ENCODE measurements at places on chromosomes 4 and X.

GRCh38 chr4:7397206-7398103 lies 37.3 kb downstream of the PSAPL1 start:
- no peak for DNase-seq

- peak; percentile 38 for DNase-seq
Observed at GRCh38 chr4:158316264-158316663, 106.0 kb downstream of the TMEM144 start.

GRCh38 chr4:184662236-184662635 lies 12.7 kb downstream of the PRIMPOL start:
- DNase-seq: no peak

DNA sequence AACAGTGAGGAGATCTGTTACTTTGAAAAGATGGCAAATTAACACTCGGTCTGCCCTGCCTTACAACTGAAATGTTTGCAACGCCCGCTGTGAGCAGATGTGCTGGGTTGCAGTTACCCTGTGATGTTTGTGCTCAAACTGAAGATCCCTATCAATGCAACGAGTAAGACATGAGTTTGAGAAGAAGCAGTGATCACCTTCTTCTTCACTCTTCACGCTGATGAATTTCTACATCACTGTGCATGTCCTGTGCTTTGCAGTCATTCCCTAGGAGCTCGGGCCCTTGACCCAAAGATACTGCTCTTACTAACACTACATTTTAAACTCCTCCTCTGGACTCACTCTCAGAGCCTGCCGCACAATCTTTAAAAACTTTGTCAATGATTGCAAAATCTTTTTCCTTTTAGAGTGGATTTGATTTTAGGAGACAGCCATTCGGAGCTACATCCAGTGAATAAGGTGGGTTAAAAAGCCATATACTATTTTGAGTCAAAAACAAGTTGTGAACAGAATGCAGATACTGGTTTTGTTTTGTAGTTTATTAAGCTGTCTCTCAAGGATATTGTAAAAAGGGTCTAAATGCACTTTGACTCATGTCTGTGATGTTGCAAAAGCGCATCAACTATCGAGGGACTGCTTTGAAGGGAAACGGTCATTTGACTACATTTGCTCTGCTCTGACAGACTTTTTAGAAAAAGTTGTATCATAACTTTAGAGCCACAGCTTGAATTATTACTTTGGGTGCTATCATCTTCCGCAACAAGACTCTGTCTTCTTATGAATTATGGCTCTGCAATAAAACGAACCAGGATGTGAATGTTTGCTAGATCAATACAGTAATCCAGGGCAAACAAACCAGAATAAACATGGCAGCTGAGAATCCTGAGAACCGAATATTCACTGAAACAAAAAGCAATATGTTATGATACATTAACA lies 5.7 kb upstream of the RHOH start:
- DNase-seq: no peak

- no peak for DNase-seq
Observed at GRCh38 chr4:185145572-185145971, 2.5 kb downstream of the SLC25A4 start.

DNA sequence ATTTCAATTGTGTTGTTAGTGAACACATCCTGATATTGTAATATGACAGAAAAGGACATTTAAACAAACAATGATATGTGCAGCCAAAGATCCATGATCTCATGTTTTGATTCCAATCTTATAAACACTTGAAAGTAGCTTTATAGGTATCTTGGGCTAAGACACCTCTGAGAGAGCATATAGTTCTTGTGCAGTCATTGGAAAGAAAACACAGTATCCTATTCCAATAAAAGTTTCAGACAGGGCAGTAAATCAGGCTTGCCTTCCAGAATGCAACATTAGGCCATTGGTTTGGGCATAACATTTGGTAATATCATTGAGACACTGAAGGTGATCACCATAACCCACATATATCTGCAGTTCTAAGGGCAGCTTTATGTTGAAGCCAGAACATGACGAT lies 188.3 kb upstream of the HCCS start:
- DNase-seq: no peak

DNA sequence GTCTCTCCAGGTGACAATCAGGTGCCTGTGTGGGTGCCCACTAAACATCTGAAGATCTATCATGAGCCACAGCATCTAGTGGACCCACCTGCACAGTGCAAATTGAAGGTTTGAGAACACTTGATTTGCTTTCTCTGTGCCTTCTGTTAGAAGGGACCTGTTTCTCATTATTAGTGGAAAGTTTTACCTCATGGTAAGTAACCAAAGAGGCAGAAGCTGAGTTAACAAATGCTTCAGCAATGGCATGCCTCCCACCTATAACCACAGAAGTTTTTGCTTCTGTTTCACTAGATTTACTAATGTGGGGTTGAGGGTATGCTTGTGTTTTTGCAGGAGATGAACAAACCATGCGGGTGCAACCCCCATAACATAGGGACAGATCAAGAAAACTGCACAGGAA lies 297.4 kb upstream of the DKK2 start:
- no peak for DNase-seq

- no peak for DNase-seq
Observed at GRCh38 chr4:165970703-165971420, 97.8 kb downstream of the TLL1 start.

GRCh38 chr4:125115941-125116340 lies 198.8 kb upstream of the FAT4 start:
- DNase-seq: peak; percentile 55

- no peak for DNase-seq
Observed at GRCh38 chr4:88382621-88383020, 4.0 kb downstream of the HERC6 start.

DNA sequence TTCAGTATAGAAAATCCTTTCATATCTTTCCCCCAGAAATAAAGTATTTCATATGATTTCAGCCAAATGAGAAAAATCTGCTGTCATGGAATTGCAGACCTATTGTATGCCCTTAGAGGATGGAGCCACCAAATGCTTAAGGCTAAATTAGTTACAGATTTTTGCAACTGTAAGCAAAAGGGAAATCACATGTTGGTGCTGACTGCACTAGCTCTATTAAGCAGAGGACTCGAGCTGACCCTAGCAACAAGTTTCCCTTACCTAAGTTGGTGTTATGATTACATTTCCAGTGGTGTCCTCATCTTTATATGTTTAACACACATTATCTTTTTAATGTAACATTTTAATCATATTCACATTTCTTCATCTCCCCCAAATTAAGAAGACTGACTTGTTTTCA lies 58.3 kb upstream of the DOCK11 start:
- peak; percentile 65 for DNase-seq

- peak; percentile 71 for DNase-seq
Observed at GRCh38 chrX:47662144-47662657, 3.2 kb upstream of the UXT start.

GRCh38 chr4:110712486-110712885 lies 89.6 kb upstream of the PITX2 start:
- no peak for DNase-seq

GRCh38 chrX:126770179-126770578 lies 49.4 kb upstream of the PRR32 start:
- peak; percentile 0 for DNase-seq

DNA sequence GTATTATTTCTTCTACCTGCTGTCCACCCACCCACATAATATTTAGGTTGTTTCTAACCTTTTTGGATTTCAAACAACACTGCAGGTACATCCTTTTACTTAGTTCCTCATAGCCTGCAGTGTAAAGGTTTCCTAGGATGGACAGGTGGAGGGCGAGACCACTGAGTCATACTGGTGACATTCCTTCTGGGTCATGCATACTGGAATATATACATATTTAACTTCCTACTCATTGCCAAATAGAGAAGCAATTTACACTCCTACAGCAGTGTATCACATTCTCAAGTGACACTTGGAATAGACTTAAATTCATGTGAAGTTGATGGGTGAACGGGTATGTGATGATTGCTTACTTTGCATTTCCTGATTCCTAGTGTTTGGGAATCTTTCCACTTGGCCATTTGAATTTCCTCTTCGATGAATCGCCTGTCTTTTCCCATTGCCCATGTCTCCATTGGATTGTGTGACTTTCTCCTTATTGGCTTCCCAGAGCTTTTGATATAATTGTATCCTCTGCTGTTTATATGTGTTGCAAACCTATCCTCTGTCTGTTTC lies 8.2 kb upstream of the PPP2R2C start:
- DNase-seq: no peak

DNA sequence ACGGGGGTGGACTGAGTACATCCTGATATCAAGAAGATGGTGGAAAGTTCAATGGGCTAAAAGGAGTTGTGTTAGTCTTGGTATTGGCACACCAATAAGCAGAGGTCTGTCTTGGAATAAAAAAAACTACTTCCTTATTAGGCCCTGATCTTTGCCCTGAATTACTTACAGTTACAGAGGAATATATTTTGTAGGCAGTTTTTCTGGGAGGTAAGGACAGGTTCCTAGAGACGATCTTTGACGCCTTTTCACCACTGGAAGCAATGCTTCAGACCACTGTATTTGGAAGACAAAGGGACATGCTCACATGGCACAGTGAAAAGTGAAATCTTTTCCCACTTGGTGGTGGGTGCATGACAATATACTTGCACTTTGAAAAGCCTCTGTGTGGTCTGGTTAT lies 618 bp upstream of the XK start:
- peak; percentile 1 for DNase-seq

Data from adipocyte (in vitro differentiated cells).